ENCODE measurements at places on chromosomes 5 and 9.

DNA sequence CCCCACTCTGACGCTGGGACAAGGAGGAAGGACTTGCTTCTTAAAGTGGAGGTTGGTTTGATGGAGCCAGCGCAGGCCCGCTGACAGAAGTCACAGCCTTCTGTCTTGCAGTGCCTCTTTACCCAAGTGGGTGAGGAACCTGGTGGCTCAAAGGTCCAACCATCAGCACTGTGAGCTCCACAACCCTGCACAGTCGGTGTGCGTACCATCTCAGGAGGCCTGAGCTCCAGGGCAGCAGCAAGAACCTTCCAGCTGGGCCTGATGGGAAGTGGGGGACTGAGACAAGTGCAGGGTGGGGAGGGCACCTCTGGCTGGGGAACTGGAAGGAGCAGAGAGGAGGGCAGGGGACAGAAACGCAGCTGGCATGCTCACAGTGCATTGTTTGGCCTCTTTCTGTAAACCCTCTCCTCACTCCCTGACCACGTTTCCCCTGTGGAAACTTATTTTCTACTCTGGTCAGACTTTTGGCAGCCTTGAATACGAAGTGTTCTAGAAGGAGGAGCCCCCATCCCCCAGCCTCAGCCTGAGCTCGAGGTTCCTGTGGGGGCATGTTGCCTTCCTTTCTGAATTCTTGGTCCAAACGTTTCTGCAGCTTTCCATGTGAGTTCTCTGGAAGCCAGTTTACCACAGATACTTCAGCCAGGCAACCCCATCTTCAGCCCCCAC lies 178.5 kb upstream of the PITX1 start:
- no peak for DNase-seq

DNA sequence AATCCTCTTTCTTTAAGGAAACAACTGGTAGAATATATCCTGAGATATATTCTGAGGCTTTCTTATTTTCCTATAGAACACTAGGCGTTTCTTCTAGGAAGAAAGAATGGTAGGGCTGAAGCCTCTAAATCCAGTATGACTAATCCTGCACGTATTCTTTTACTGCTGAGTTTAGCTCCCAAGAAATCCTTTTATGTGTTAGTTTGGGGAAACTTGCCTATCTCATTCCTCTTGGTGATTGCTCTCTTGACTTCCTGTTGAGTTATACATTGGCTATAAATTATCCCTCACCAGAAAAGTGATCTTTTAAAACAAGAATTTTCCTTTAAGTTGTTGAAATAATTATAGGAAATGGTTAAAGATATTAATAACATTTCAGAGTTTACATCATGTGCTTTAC lies 422.9 kb downstream of the TMEM161B start:
- DNase-seq: no peak

GRCh38 chr9:93596399-93596798 lies 20.0 kb downstream of the PHF2 start:
- DNase-seq: no peak

- no peak for DNase-seq
These were observed 186.8 kb downstream of the PALM2AKAP2 start for GRCh38 chr9:109966643-109967368.

GRCh38 chr5:24042688-24043087 lies 535.3 kb downstream of the PRDM9 start:
- no peak for DNase-seq

DNA sequence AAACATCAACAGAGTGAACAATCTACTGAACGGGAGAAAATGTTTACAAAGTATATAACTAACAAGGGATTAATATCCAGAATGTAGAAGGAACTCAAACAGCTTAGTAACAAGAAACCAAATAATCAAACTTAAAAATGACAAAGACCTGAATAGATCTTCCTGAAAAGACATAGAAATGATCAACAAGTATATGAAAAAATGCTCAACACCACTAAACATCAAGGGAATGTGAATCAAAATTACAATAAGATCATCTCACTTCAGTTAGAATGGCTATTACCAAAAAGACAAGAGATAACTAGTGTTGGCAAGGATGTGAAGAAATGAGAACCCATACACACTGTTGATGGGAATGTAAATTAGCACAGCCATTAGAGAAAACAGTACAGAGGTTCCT lies 218.8 kb downstream of the MCTP1 start:
- no peak for DNase-seq

- DNase-seq: no peak
These were observed 430.3 kb downstream of the ARHGEF28 start for GRCh38 chr5:74056107-74056788.

DNA sequence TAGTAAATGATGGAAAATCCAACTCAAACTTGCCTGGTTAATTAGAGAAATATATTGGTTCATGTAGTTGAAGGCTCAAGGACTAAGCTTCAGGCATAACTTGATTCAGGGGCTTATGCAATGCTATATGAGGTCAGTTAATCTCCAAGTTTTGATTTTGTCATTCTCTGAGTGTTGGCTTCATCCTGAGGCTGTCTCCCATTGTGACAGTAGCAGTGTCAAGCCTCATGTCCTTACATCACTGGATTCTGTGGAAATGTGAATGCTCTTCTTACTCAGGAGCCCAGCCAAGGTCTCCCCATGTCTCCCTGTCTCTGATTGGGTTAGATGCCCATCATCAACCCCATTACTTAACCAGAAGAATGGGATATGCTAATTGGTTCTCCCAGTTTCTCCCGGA lies 44.4 kb upstream of the SNX2 start:
- DNase-seq: no peak

DNA sequence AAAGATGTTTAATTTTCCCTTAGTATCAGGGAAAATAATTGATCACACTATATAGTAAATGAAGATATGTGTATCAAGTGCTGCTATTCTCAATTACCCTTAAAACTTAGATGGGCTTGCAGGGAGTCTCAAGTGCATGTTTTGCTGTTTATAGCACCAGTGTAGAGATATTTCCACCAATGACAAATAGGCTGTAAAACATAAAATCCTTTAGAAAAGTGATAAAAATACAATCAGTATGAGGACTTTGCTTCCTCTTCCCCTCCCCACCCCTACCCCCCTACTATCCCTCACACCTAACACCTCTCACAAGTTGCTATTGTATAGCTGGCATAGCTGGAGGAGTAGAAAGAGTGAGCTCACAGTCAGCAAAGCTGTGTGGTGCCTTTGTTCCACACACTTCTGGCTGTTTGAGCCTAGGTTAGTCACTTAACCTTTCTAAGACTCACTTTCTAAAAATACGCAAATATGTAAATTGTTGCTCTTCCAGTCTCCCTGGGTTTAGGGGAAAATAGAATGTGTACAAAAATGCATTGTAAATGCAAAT lies 93.1 kb downstream of the PDE4D start:
- no peak for DNase-seq

All from fibroblast of the aortic adventitia (primary cell).